Activated T-cell treated with anti-CD3 and anti-CD28 coated beads, Interleukin-2, amount 50 U/mL, for 72 hours (primary cell): ENCODE measurements at places on chromosomes 11 and 22. TPM values are rescaled to one million over a fixed set of nuclear protein-coding genes. Genes with fewer than 3 reads are reported as not detected.

DNA sequence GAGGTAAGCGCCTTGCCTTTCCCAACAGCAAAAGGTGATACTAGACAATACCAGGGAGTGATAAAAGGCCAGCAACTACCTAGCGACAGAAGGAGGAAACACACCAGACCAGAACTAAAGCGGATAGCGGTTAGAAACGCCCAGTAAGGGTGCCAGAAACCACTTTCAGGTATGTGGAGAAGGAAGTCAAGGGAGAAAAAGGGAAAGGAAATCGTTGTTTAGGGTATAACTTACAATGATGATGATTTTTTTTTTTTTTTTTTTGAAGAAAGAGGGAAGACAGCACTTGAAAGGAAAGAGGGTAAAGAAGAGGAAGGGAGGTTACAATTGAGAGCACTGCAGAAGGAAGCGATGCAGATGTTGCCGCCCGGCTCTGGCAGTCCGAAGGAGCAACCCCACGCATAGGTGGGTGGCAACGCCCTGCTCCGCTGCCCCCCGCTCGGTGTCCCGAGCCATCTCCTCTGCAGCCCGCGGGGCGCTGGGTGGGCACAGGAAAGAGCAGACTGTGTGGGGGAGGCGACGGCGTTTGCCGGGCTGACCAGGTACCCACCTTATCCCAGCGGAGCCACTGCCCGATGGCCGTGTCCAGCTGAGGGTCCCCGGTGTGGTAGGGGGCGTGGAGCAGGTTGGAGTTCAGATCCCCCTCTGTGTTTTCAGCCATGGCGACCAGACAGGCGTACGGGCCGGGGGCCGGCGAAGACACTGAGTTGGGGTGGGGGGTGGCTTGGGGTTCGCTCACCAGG is 561 bp downstream of the PGM2L1 start:
- H3K36me3 ChIP-seq, result peaks cover 5% of the 10 kb centered on the region
- peak overlapping the region; percentile 82 for H3K27ac ChIP-seq
- H3K4me1 ChIP-seq, result peaks cover 48% of the 10 kb centered on the region
- H3K27me3 ChIP-seq, result no peaks in the 10 kb centered on the region
- H3K4me3 ChIP-seq, result peak overlapping the region; percentile 98

DNA sequence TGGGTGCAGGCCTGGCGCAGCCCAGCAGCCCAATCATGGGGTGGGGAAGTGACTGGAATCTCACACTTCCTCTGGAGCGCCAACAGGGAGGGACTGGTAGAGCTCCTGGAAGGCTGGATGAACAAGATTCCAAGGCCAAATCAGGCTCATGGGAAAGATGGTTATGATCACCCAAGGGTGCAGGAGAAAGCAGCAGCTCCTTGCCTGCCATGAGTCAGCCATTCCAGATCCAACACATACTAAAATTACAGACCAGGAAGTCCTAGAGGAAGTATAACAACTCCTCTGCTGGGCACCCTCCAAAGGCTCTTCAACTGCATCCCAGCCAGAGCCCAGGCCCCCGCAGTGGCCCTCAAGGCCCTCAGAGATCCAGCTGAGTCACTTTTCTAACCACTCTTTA is 427.3 kb downstream of the TENM4 start:
- H3K36me3 ChIP-seq, result no peaks in the 10 kb centered on the region
- H3K4me1 ChIP-seq, result peaks cover 3% of the 10 kb centered on the region
- DNase-seq, result no peak
- H3K27ac ChIP-seq, result no peak overlapping the region

GRCh38 chr11:128741511-128741910 is 47.6 kb downstream of the FLI1 start:
- peaks cover 1% of the 10 kb centered on the region for H3K36me3 ChIP-seq
- H3K27me3 ChIP-seq, result no peaks in the 10 kb centered on the region
- H3K27ac ChIP-seq, result no peak overlapping the region
- peaks cover 57% of the 10 kb centered on the region for H3K4me1 ChIP-seq
- no peak overlapping the region for H3K4me3 ChIP-seq
- no peak for DNase-seq

DNA sequence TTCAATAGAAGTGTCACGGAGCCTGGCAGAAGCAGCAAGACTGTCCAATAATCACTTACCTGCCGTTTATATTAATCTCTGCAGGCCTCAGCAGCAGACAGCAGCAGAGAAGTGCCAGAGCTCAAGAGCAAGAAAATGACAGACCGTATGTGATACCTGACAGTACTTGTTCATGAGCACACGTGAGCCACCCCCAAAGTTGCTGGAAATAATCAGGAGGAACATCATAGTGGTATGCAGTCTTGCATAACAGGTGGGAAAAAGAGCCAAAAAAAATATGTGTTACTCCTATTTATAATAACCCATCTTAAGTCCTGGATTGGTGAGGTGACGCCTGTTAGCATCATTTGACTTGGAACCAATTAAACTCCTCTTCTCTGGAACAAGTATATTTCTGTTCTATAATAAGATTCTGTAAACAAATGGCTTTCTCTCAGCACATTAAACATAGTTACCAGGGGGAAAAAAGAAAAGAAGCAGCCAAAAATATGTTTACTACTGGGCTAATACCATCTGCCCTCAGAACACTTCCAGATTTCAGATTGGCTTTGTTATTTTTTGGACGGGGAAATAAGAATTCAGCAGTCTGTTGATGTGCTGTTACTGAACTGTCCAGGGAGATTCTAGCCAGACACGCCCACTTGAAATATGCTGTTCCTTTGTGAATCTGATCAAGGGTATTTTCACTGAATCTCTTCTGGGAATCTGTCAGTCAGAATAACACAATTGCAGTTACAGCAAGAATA is 7.9 kb upstream of the SLN start:
- no peaks in the 10 kb centered on the region for H3K4me1 ChIP-seq
- H3K4me3 ChIP-seq, result no peak overlapping the region
- H3K27ac ChIP-seq, result no peak overlapping the region
- H3K27me3 ChIP-seq, result no peaks in the 10 kb centered on the region
- H3K36me3 ChIP-seq, result no peaks in the 10 kb centered on the region

- H3K4me3 ChIP-seq, result no peak overlapping the region
- no peaks in the 10 kb centered on the region for H3K36me3 ChIP-seq
- no peak overlapping the region for H3K27ac ChIP-seq
- no peaks in the 10 kb centered on the region for H3K4me1 ChIP-seq
- peaks cover 4% of the 10 kb centered on the region for H3K27me3 ChIP-seq
Observed at GRCh38 chr22:46504584-46504983, 32.8 kb downstream of the CELSR1 start.

TRIM22 gene
- 180 TPM for total RNA-seq

DNA sequence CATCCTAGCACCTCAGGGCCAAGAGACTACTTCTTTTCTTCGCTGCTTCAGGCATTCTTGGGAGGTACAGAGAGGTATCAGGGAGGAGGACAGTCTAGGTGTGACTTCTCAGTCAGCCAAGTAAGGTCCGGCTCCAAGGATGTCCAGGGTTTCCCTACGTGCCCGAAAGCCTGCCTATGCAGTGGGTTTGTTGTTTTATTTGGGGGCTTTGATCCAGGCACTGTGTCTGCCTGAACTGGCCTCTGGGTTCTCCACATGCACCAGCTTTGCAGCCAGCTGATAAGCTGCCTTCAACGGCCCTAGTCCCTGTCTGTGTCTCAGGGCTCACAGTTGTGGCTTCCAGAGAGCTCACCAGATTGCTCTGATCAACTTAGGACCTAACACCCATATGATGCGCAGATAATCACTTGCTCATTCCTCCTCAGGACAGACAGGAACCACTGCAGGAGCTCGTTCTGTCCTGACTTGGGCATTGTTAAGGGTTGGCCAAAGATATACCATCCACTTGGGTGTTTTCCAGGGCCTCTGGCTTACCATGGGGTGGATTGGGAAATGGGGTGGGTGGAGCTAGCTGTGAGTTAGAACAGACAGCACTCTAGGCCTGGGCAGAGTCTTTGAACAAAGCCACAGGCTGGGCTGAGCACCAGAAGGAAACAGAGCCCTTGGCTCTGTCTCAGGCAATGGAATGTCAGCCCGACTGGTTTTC is 45.5 kb upstream of the CRYBB3 start:
- H3K27me3 ChIP-seq, result no peaks in the 10 kb centered on the region
- H3K36me3 ChIP-seq, result no peaks in the 10 kb centered on the region
- DNase-seq, result no peak
- no peak overlapping the region for H3K4me3 ChIP-seq
- peaks cover 5% of the 10 kb centered on the region for H3K4me1 ChIP-seq
- H3K27ac ChIP-seq, result no peak overlapping the region

PHETA2 gene
- 3.8 TPM for total RNA-seq

INS gene
- total RNA-seq, result not detected

DNA sequence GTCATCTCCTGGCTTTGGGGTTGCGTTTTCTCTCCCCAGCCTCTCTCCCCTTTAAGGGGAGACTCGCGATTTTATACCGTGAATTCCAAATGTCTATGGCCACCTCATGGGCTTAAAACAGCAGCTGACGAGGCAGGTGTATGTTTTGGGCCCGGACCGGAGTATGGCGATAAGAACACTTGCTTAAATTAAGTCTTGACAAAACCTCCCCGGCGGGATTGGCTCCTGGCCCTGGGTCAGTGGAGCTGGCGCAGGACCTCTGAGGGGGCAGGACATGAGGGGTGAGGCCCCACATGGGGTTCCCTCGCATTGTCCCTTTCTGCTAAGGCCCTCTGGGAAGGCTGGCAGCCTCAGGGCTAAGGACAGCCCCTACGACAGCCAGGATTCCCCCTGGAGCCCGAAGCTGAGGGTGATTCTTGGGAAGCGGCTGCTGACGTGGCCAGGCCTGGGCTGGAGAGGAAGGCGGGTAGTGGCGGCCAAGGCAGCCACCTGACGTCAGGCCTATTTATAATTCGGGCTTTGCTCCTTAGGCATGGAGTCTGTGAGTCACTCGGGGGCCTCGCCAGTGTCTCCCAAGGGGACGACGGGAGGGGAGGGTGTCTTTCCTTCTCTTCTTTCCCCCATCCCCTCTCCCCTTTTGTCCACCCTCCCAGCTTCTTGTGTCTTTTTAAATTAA is 12.7 kb downstream of the MYO18B start:
- H3K27me3 ChIP-seq, result no peaks in the 10 kb centered on the region
- H3K4me1 ChIP-seq, result peaks cover 23% of the 10 kb centered on the region
- no peak for DNase-seq
- H3K27ac ChIP-seq, result no peak overlapping the region
- H3K36me3 ChIP-seq, result no peaks in the 10 kb centered on the region

POU2AF1 gene
- 12.4 TPM for total RNA-seq

GRCh38 chr11:36492724-36493304 is 17.3 kb downstream of the TRAF6 start:
- peak overlapping the region; percentile 67 for H3K27ac ChIP-seq
- peaks cover 15% of the 10 kb centered on the region for H3K4me1 ChIP-seq
- H3K4me3 ChIP-seq, result no peak overlapping the region
- peak; percentile 29 for DNase-seq

THY1 gene
- total RNA-seq, result 4.0 TPM

DNA sequence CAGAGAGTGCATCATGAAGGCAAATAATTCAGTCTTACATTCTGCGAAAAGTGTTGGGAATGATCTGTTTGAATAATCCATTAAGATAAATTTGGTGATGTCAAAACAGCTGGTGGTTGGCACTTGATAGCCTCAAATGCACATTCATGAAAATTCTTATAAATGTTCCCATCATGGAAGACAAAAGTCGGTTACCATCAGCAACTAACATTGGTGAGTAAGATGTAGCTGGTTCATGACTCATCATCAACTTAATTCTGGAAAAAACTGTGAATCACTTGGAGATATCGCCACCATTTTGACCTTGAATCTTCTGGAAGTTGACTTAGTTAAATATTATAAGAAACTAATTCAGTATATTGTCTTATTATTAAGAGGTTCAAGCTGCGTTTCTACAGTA is 11.2 kb downstream of the CRYBB1 start:
- H3K4me1 ChIP-seq, result peaks cover 10% of the 10 kb centered on the region
- no peak overlapping the region for H3K4me3 ChIP-seq
- H3K36me3 ChIP-seq, result no peaks in the 10 kb centered on the region
- H3K27me3 ChIP-seq, result no peaks in the 10 kb centered on the region
- no peak overlapping the region for H3K27ac ChIP-seq
- no peak for DNase-seq

GRCh38 chr22:44268431-44269116 is 44.2 kb downstream of the SHISAL1 start:
- no peaks in the 10 kb centered on the region for H3K27me3 ChIP-seq
- DNase-seq, result no peak
- H3K4me1 ChIP-seq, result no peaks in the 10 kb centered on the region
- no peak overlapping the region for H3K4me3 ChIP-seq
- no peaks in the 10 kb centered on the region for H3K36me3 ChIP-seq
- H3K27ac ChIP-seq, result no peak overlapping the region

MYOD1 gene
- total RNA-seq, result not detected
